ENCODE measurements at places on chromosomes 4 and X.
A peak's percentile ranks its signal among the peaks of the same experiment; 100 is the strongest.

GRCh38 chr4:8913858-8914460, 42.3 kb upstream of the HMX1 start:
- no peak for DNase-seq

GRCh38 chrX:130694983-130695382, 208.0 kb downstream of the ENOX2 start:
- DNase-seq, result no peak

DNA sequence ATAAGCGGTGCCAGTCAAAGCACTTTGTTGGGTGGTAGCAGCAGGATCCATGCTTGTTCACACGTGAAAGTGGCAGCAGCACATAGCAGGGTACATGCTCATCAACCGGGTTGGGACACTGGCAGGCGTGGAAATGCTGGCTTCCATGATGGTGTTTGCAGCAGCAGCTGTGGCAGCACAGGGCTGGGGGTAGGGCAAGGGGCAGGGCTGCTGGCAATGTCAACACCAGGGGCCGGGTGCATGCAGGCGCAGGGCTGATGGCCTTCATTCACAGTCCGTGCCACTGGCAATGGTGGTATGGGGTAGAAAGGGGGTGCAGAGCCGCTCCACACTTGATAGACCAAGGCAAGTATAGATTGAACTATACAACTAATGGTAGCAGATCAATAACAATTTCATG, 374.7 kb upstream of the FAM241A start:
- DNase-seq, result no peak

- DNase-seq, result no peak
Observed at GRCh38 chr4:19309378-19309777, 942.3 kb upstream of the SLIT2 start.

DNA sequence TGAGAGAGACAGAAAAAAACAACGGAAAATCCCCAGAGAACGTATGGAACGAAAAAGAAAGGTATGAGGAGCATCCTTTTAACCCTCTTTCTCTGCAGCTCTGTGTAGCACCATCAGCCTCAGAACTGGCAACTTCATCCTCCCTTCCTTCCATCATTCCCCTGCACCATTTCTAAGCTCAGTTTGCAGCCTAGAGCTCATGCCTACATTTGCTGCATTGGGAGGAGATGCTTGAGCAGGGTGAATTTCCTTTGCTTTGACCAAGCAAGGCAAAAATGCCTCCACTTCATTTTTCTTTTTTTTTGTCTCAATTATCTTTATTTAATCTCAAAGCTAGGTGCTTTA, 67.9 kb downstream of the ANK2 start:
- no peak for DNase-seq

DNA sequence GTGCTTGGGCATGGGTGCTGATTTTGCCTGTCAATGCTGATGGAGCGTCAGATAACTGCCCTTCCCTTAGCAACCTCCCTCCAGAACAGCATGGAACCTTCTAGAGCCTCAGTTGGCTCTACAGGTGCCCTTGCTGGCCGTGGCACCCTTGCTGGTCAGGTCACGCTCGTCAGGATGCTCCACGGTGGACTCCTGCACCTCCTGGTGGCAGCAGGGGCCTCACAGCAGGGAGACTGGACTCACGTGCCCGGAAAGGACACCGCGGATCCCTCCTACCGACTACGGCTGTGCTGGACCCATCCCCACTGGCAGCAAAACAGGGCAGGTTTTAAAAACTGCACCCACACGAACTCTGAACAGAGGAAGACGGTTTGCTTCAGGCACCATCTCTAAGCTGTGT, 82.1 kb upstream of the AFAP1 start:
- DNase-seq, result no peak

DNA sequence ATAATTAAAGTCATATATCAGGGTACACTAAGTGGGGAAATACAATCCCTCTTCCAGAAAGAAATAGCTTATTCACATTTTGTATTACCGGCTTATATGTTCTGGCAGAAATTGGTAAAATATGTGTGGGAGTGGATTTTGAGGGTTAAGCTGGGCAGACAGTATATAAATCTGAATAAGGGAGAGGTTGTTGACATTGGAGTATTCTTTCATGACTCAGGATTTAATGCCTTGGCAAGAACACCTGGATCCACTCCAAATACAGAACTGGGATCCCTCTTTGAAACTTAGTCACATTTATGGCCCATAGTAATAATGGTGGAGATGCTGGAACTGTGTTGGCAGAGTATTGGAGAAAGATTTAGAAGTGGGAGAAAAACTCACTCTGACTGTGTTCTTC, 54.3 kb upstream of the TET2 start:
- DNase-seq, result peak; percentile 12

GRCh38 chrX:13852001-13852695, 35.3 kb upstream of the GPM6B start:
- no peak for DNase-seq

- DNase-seq, result no peak
Observed at GRCh38 chr4:146370841-146371240, 150.9 kb downstream of the SLC10A7 start.

GRCh38 chr4:84379917-84380641, 119.0 kb downstream of the NKX6-1 start:
- DNase-seq, result no peak

GRCh38 chrX:70241501-70241900, 7.0 kb downstream of the AWAT1 start:
- no peak for DNase-seq

GRCh38 chrX:104334971-104335370, 80.2 kb upstream of the ESX1 start:
- DNase-seq, result no peak

DNA sequence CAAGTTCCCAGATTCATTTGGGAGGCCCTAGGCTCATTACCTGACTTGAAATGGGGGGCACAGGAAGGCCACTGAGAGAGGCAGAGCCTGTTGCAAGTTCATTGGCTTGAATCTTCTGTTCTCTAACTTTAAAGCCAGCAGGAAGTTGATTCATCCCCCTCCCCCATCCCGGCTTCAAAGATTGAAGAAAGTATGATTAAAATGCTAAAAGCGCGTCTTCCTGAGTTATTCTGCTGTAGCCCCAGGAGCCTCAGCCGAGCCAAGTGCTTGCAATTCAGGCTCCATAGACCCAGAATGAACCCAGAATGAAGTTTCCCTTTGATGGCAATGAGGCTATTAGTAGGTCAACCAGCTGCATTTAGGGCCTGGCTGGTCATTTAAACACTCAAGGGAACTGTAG, 14.7 kb downstream of the CHST7 start:
- no peak for DNase-seq

DNA sequence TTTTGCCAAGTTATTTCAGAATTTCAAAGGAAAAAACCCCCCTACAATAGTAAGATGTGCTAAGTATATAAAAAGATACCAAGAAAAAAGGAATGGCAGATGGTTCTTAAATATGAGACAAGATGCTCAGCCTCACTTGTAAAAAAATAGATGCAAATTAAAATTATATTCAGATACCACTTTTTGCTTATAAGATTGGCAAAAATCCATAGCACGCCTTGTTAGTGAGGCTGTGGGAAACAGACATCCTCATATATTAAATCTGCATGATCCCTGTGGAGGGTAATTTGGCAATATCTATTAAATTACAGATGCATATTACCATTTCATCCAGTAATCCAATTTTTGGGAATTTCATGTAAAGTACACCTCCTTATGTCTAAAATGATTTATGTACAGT, 62.5 kb upstream of the PDHA1 start:
- DNase-seq, result no peak

- no peak for DNase-seq
Observed at GRCh38 chrX:153674219-153674851, 722 bp upstream of the PNCK start.

- DNase-seq, result peak; percentile 53
Observed at GRCh38 chr4:128387600-128388351, 100.2 kb upstream of the PGRMC2 start.

DNA sequence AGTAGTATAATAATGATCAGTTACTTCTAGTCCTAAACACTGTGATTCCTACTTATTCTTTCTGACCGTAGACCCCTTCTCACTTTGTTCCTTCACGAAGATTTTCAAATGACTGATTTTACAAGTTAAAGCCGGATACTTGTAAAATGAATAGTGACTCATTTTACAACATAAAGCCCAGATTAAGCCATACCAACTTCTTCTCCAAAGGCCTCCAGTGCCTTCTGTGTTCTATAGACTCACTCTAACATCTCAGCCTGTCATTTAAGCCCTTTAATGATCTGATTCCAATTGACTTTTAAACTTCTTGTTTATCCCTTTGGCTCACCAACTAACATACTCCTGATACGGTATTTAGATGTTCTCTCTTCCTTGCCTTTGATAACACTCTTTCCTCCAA, 480.0 kb upstream of the HS3ST1 start:
- DNase-seq, result no peak

DNA sequence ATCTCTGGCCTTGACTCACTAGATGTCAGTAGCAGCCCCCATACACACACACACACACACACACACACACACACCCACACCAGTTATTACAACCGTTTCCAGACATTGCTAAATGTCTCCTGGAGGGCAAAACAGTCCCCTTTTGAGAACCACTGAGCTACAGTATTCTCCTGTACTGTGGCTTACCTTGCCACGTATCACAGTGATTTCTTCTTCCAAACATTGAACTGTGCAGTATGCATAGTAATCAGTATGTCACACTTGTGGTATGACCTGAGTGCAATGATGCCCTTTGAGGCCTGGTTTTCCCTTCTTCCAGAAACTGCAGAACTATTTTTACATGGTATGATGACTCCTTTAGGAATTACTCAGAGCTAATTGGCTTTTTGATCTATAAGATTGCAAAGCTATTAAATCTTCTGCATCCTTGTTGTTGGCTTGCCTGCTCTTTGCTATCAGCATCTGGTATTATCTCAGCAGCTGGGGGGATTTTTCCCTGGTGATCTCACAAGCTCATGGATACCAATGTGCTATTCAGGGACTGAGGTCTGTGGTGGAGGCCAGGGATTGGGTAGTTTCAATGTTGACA, 3.6 kb upstream of the THOC2 start:
- peak; percentile 67 for DNase-seq

DNA sequence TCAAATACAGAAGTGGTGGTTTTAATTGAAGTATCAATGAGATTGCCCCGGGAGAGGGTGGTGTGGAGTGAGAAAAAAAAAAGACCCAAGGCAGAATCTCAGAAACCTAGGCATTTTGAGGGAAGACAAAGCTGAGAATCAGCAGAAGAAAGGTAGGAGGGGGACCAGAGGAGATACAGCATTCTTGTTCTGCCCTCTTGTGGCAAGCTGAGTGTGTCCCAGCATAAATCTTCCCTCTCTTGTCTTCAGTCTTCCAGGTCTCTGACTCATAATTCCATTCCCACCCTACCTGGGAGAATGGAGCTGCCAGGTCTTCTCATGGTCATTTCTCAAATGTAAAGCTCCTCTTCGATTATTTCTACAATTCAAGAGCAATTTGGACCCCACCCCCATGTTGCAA, 32.7 kb upstream of the MAGED1 start:
- DNase-seq, result no peak

DNA sequence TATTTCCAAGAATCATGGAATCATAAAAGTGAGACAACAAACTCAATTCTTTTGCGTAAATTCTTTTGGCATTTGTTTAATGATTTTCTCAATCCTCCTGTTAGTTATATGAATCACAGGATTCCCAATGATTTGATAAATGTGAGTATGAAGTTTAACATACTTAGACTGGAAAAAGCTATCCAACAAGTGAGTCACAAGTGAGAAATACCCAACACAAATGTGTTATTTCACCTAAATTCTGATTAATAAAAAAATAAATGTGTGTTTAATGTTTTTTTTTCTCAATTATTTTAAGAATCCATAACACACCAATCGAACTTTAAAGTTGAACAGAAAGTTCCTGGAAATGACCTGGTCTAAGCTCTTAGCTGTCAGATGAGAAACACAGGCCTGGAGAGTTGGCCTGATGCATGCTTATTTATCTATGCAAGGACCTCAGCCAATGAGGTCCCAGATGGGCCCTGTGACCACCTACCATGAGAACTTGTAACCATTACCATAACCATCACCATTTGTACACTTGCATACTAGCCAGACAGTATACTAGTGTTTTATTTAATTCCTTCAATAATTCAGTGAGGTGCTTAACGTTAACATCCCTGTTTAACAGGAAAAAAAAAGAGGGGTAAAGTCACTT, 386.7 kb downstream of the SPRY1 start:
- no peak for DNase-seq

DNA sequence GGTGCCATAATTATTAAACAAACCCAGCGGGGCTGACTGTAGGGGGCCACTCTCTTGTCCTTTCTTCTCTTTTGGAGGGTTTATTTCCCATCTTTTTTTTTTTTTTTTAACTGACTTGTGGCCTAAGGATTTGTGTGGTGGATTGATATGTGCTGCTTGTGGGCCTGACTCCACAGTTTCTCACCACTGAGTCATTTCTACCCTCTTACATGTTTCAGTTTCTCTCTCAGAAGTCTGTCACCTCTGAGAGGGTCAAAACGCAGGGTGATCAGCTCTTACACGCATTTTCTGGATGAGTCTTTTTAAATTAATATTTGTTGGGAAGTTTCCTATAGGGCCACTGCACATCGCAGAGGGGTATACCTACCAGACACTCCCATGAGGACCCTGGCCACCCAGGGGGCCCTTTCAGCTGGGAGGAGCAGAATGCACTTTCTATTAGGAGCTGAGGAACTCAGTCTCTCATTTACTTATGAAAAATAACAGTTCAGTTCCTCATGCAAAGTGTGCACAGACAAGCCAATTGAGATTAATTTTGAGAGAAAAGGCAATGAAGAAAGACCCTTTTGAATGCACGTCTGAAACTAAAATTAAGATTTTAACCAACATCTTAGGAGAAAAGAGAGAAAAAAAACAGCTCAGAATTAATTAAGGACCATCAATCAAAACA, 407.9 kb downstream of the TECRL start:
- DNase-seq, result no peak

GRCh38 chr4:153045111-153045982, 109.2 kb downstream of the FHDC1 start:
- no peak for DNase-seq

- DNase-seq, result no peak
Observed at GRCh38 chrX:10030570-10030969, 63.4 kb downstream of the CLDN34 start.

DNA sequence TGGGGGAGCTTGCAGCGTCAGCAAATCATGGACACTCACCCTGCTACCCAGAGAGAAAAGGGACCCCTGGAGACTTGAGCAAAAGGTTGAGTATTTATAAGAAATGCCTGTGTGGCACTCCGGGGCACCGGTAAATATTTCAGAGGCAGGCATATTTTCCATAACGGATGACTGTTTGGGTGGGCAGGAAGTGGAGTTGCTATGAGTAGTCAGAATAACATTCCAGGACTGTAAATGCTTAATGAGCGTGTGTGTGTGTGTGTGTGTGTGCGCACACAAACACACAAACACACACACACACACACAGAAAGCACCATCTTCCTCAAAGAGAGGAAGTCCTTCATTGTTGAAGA, 74.6 kb downstream of the MXRA5 start:
- no peak for DNase-seq

DNA sequence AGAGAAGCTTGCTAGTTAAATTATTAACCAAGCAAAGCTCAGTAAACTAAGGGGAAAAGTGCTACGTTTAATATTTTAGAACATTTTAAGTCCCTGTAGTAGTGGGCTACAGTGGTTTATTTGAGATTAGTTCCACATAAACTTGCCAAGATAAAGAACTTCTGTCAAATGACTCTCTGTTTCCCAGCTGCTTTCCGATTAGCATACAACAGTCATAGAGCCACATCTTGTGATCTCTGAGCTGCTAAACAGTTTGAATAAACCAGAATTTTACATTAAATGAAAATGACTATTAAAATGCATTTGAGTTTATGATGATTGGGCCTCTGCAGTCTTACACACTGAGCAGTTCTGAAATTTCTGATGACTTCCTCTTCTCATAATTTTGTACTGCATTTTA, 568.5 kb downstream of the IQCM start:
- no peak for DNase-seq
